ENCODE measurements at places on chromosomes 6 and 20.

DNA sequence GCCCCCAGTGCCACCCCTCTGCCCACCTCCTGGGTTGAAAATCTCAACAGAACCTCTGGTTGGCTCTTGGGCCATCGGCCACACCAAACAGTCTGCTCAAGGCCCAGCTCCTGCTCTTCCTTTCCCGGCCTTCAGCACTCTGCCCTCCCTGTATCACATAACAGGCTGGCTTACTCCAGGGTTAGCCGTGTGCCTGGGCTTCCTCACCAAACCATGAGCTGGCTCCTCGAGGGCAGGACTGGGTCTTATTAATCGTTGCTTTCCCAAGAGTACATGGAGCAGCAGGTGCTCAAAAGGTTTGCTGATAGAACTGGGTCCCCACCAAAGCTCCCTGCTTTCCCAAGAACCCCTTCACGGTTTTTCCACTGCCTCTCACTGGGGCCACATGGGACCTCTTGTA lies 12.7 kb upstream of the FAM83C start:
- no peak for DNase-seq

- no peak for DNase-seq
Measured at GRCh38 chr6:155274533-155274932, 10.7 kb downstream of the CLDN20 start.

DNA sequence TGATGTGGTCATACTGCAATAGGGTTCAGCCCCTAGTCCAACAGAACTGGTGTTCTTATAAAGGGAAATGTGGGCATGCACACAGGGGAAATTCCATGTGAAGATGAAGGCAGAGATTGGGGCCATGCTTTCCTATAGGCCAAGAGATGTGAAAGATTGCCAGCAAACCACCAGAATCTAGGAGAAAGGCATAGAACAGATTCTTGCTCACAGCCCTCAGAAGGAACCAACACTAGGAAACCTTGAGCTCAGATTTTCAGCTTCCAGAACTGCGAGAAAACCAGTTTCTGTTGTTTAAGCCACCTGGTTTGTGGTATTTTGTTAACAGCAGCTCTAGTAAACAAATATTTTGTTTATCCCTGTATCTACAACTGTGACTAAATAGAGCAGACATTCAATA lies 197.6 kb upstream of the CITED2 start:
- no peak for DNase-seq

DNA sequence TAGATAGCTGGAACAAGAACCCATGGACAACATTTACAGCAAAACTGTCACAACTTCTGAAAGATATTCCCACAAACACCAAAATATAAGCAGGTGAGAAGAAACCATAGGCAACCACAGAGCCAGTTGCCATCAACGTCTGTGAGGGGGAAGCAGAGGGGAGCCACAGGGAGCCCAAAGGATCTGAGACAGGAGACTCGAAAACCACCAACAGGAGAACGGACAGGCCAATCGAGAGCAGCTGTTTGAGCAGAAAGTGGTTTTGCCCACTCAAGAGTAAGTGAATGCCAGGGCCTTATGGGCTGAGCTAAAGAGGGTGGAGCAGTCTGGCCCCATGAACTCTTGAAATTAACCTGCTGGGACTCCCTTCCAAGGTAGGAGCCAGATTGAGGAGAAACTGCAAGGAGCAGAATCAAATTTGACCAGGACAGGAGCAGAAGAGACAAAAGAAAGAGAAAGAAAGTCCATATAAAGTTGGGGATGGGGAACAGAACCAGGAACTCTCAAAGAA lies 195.4 kb downstream of the ANKRD60 start:
- DNase-seq: no peak

GRCh38 chr6:25882051-25882496 lies 8.0 kb upstream of the SLC17A3 start:
- no peak for DNase-seq

DNA sequence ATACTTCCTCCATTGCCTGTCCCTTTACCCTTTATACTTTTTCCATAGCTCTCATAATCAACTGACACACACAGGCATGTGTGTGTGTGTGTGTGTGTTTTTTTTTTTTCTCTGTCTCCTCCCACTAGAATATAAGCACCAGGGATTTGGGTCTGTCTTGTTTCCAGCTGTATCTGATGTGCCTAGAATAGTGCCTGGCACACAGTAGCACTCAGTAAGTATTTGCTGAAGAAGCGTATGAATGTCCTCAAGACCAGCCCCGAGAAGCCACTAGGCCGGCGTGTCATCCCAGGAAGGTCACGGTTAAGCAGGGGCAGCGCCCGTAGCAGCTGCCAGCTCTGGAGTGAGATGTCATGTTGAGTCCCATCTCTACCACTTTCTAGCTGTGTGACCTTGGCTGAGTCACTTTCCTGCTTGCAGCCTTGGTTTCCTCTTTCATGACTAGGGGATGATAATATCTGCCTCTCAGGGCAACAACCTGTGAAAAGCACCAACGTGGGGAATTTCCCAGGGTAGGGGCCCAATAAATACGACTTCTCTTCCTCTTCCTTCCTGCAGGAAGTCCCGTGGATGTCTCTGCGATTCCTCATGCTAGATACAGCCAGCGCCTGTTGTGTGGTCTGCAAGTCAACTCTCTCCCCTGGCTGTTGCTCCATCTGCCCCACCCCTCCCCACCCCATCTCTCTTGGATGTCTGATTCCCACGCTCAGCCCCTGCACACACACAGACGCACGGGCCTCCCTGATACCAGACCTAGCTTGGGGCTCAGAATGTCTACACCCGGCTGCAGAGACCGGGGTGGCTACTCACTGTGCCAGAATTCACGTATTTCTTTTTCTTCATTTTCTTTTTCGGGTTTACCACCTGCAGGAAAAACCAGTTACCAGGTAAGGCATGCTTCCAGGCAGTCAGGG lies 58.1 kb downstream of the RAB44 start:
- no peak for DNase-seq

GRCh38 chr6:125931733-125932450 lies 24.7 kb upstream of the HINT3 start:
- no peak for DNase-seq

- no peak for DNase-seq
Measured at GRCh38 chr20:62045529-62046285, 20.0 kb downstream of the TAF4 start.

GRCh38 chr6:89347825-89348224 lies 4.7 kb downstream of the UBE2J1 start:
- no peak for DNase-seq

- no peak for DNase-seq
Measured at GRCh38 chr6:2851727-2852513, 10.3 kb upstream of the SERPINB1 start.

- DNase-seq: no peak
Measured at GRCh38 chr6:36025932-36026327, 1.5 kb upstream of the SLC26A8 start.

DNA sequence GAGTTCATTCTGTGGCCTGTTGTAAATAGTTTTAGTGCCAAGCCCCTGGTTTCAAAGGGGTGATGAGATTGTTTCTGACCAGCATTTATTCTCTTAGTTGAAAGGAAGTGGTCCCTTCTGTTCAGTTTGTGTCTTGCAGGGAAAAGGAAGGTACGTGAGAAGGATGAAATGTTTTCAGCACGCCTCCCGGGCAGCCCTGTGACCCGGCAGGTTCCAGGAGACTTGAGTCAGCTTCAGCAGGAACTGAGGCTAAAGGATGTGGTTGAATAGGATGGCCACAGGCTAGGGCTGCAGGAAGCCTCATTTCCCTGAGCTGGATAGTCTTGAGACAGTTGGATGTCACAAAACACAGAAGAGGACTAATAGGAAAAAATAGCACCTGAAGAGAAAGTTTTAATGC lies 132.4 kb upstream of the SYNDIG1 start:
- DNase-seq: no peak

DNA sequence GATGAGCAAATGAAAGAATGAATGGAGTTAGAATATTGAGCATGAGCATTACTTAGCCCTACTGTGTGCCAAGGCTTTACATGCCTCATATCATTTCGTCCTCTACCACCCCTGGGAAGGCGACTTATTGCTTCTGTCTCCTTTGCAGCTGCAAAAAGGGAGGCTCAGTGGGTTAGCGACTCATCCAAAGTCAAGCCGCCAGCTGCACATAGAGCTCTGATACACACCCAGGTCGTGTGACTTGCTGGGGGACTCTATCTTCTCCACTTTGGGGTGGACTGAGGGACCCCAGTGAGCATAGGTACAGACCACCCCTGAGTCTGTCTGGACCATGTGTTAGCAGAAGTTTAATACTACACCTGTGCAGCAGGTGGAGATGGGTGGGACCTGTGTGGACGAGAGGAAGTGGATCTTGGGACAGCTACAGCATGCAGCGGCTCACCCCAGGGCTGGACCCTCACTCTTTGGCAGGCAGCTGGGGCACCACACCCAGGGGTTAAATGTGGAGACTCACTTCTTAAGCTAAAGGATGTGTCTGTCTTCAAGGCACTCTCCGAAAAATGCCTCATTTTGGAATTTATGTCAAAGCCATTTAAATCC lies 36.2 kb upstream of the ANGPT4 start:
- DNase-seq: no peak

DNA sequence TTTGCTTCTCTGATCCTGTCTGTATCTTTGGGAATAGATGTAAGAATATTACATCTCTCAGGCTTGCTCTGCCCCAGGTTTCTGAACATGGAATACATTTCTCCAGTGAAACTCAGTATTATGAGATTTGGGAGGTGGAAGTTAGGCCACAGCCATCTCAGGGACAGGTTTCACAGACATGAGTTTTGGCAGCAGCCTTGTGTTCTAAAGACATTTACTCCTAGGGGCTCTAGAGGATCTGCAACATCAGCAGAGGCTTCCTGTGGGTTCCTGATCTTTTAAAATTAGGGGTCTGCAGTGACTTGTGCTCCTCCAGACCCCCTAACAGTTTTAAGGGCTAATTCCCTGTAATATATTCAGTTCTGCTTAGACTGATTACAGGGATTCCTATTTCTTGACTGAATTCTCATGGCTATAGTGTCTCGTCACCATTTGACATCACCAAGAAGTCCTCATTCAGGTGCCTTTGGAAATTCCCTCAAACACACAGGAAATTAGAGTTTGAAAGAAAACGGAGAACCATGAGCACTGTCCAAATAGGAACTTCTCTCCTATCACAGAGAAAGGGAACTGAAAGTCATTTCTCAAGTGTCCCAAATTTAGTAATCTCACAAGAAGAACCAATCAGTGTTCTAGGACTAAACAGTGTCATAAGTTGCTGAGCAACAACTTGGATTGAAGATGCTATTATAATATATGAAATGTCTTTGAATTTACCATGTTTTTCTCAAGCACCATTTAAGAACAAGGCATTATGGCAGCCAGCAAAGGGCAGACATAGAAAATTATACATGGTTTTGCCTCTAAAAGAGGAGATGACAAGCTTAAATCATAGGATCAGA lies 2.5 kb upstream of the HLA-DRA start:
- no peak for DNase-seq

DNA sequence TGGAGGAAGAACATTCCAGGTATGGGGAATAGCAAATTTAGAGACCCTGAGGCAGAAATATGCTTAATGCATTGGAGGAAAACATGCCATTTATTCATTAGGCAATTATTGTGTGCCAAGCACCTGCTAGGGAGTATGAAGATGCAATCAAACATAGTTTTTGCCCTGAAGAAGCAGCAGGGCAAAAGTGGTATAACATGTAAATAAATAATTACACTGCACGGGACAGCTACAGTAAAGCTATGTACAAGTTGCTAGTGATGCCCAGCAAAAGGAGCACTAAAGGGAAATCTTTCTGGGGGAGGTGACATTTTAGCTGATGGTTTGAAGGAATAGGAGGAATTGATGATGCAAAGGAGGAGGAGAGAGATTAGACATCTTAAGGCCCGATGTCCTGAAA lies 624 bp upstream of the TJAP1 start:
- DNase-seq: no peak

- no peak for DNase-seq
Measured at GRCh38 chr6:132132422-132132821, 181.2 kb upstream of the CCN2 start.

- DNase-seq: no peak
Measured at GRCh38 chr20:51062065-51062464, 39.2 kb upstream of the KCNG1 start.

GRCh38 chr20:45487231-45487635 lies 17.7 kb downstream of the WFDC2 start:
- DNase-seq: no peak

- no peak for DNase-seq
Measured at GRCh38 chr6:114862819-114863218, 520.0 kb upstream of the HS3ST5 start.
